Thoracic aorta (tissue), 2 donors: ENCODE measurements at places on chromosomes 12 and 14. TPM values are rescaled to one million over a fixed set of nuclear protein-coding genes. Genes with fewer than 3 reads are reported as not detected.

Gene SLC39A2
- not detected for total RNA-seq

Gene ASB8
- 45.3 TPM for total RNA-seq

Gene LHX5
- total RNA-seq = not detected

Gene BMP4
- 23.7 TPM for total RNA-seq

Gene VDR
- total RNA-seq = 6.8 TPM

Gene SLC17A8
- total RNA-seq = not detected

Gene SCNN1A
- 33.5 TPM for total RNA-seq

Gene PPP2R5C
- 97.2 TPM for total RNA-seq

Gene BDKRB1
- 1.8 TPM for total RNA-seq

Gene DLK1
- not detected for total RNA-seq

Gene TSPAN19
- total RNA-seq = not detected

Gene TAMALIN
- 17.0 TPM for total RNA-seq

Gene TSPAN9
- total RNA-seq = 50.2 TPM

Gene PSMA3
- total RNA-seq = 91.5 TPM

Gene OAS2
- 21.2 TPM for total RNA-seq

Gene DPY19L2
- total RNA-seq = 21.0 TPM

Gene ZNF10
- 13.9 TPM for total RNA-seq

Gene TMEM132C
- total RNA-seq = 0.56 TPM

Gene DACT1
- 50.9 TPM for total RNA-seq

Gene PPP1R36
- total RNA-seq = not detected

Gene ACOT4
- 1.8 TPM for total RNA-seq

Gene PRICKLE1
- total RNA-seq = 3.9 TPM

Gene KRT73
- not detected for total RNA-seq

Gene FBLN5
- 824 TPM for total RNA-seq

Gene PRH2
- not detected for total RNA-seq

Gene RNF212B
- total RNA-seq = not detected

Gene CIROP
- 1.1 TPM for total RNA-seq

Gene SMOC1
- total RNA-seq = 25.2 TPM

Gene HOXC12
- not detected for total RNA-seq

Gene RFLNA
- 6.5 TPM for total RNA-seq

Gene GPR84
- 2.3 TPM for total RNA-seq

Gene TGFB3
- total RNA-seq = 46.4 TPM

Gene POLE2
- 0.27 TPM for total RNA-seq

Gene ART4
- total RNA-seq = 38.0 TPM

Gene DCN
- 869 TPM for total RNA-seq

Gene PZP
- not detected for total RNA-seq

Gene PTHLH
- total RNA-seq = 5.6 TPM

Gene MYBPC1
- 0.49 TPM for total RNA-seq

Gene ANHX
- not detected for total RNA-seq

Gene PSMC6
- 89.0 TPM for total RNA-seq

Gene TAS2R8
- total RNA-seq = not detected

Gene TAS2R13
- total RNA-seq = 7.3 TPM

Gene IFT43
- 80.8 TPM for total RNA-seq

Gene NGB
- not detected for total RNA-seq
